ENCODE measurements at places on chromosomes 11 and 22. TPM values are rescaled to one million over a fixed set of nuclear protein-coding genes. Genes with fewer than 3 reads are reported as not detected.

Gene TRIM49
- total RNA-seq, result not detected

Gene OR52A1
- total RNA-seq, result not detected

Gene ZP1
- not detected for total RNA-seq

Gene PRDM10
- total RNA-seq, result 18.6 TPM

Measured in transverse colon (tissue), 4 donors.